Activated CD4-positive, alpha-beta T cell treated with anti-CD3 and anti-CD28 coated beads for 36 hours (primary cell): ENCODE measurements at places on chromosomes 13 and 19.

- peaks cover 61% of the 10 kb centered on the region for H3K27me3 ChIP-seq
- no peak overlapping the region for H3K4me3 ChIP-seq
- no peak overlapping the region for H3K27ac ChIP-seq
- no peak for DNase-seq
- peaks cover 8% of the 10 kb centered on the region for H3K4me1 ChIP-seq
- H3K36me3 ChIP-seq = no peaks in the 10 kb centered on the region
Measured at GRCh38 chr13:36430247-36431203, 1.8 kb upstream of the CCNA1 start.

DNA sequence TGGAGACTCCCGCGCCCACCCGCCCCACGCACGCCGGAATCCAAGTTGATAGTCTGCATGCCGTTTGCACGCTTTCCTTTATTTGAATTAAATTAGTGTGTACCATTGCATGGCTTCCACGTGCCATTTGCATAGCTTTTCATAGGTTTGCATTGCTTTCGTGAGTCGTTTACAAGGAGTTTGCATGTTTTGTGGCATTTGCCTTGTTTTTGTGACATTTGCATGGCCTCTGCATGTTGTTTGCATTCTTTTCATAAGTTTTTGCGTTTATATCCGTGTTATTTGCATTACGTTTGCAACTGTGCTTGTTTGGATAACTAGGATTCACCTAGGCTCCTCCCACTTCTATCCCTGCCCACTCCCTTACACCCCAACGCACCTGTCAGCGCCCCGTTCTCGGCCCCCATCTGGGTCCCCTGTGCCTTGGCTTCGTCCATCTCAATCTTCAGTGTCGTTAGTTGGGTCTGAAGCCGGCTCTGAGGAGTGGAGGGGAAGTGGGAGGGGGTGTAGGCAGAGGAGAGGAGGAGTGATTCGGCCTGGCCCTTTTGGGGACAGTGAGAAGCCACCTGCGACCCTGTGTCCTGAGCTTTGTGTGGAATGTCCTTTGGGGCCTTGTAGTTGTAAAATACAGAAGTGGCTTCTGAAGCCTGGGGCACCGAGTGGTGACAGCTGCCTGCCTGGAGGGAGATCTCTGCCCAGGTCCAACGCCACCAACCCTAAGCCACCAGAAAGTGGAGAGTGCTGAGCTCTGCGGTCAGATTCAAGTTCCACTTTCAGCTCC is 2.4 kb downstream of the CCDC194 start:
- H3K27me3 ChIP-seq = peaks cover 4% of the 10 kb centered on the region
- no peaks in the 10 kb centered on the region for H3K36me3 ChIP-seq
- no peak overlapping the region for H3K27ac ChIP-seq
- H3K4me1 ChIP-seq = peaks cover 24% of the 10 kb centered on the region
- peak overlapping the region; percentile 83 for H3K4me3 ChIP-seq

DNA sequence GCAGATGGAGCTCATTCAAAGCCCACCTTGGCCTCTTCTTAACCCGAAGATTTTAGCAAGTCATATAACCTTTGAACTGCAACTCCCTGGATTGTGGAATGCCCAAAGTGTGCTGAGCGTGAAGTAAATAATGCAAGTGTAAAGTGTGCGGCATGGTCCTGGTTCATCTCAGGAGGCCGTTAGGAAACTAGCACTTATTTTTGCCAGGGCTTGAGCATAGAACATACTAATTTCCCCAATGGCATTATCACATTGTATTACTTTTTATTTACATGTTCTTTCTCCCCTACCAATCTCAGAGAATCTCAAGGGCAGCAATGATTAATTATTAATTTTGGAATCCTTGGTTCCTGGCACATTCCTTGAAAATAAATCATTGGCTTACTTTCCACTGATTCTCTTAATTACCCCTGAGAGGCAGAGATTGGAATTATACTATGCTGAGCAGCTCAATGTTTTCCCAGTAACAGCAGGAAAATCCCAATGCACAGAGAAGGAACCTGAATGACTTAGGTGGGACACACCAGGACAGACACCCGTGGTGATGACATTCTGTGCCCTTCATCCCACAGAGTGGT is 128.8 kb upstream of the GJB6 start:
- H3K27me3 ChIP-seq = no peaks in the 10 kb centered on the region
- no peak for DNase-seq
- H3K4me1 ChIP-seq = peaks cover 7% of the 10 kb centered on the region
- H3K4me3 ChIP-seq = no peak overlapping the region
- no peaks in the 10 kb centered on the region for H3K36me3 ChIP-seq
- no peak overlapping the region for H3K27ac ChIP-seq

DNA sequence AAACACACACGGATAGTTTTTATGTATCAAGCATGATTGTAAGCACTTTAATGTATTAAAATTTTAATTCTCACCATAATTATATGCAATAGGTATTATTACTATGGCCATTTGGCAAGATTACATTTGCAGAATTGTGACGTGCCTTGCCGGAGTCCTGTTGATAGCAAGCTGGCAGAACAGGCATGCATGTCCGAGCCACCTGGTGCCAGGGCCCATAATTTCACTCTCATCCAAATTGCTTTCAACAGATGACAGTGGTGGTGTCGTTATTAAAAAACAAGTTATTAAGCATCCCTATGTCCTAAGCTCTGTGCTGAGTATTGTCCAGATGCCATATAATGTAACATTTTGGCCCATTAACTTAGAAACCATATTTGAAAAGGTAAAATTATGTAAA is 374.3 kb downstream of the FOXO1 start:
- peaks cover 2% of the 10 kb centered on the region for H3K36me3 ChIP-seq
- peaks cover 18% of the 10 kb centered on the region for H3K4me1 ChIP-seq
- no peak overlapping the region for H3K27ac ChIP-seq

DNA sequence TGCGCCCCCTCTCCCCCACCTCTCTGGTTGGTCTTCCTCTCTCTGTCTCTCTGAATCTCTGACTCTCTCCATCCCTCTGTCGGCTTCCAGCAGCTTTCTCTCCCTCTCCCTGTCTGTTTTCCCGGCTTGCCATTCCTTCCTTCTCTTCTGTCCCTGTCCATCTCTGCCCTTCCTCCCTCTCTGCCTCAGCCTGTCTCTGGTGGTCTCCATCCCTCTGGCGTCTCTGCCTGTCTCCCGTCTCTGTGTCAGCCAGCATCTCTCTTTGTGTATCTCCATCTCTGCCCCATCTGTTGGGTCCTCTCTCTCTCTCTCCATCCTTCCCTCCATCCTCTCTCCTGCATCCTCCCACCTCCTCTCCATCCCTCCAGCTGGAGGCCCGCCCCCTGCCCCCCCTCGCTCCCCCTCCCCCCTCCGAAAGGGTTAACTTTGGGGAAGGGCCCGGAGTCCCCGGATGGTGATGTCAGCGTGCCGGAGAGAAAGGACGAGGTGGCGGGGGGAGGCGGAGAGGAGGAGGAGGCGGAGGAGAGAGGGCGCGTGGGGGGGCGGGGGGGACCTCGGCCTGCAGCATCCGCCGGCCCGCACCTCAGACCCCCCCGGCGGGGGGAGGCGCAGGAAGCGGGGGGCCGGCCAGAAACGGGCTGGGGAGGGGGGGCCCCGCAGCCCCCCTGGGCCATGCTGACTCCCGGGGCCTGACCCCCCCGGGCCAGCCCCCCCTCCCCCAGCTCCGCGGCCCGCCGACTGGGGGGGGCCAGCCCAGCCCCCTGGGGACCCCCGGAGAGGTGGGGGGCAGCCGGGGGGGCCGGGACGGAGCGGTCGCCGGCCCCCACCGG is at the start of gene BRSK1:
TSS of gene BRSK1 (plus strand) at position 450 of the 830 bp plus-strand sequence. CDS start 446 bp downstream, outside the sequence.
- DNase-seq = peak; percentile 72
- H3K4me3 ChIP-seq = peak within 1 kb of the TSS; percentile 28
- H3K4me1 ChIP-seq = peaks cover 20% of the 10 kb centered on the region
- H3K27me3 ChIP-seq = no peaks in the 10 kb centered on the region
- H3K27ac ChIP-seq = no peak within 1 kb of the TSS

- peak within 1 kb of the TSS; percentile 91 for H3K27ac ChIP-seq
- peaks cover 41% of the 10 kb centered on the region for H3K4me1 ChIP-seq
- peak within 1 kb of the TSS; percentile 90 for H3K4me3 ChIP-seq
- DNase-seq = peak; percentile 94
Measured at GRCh38 chr19:46346821-46347571, at the start of gene PPP5C. Gene PPP5C (plus strand): TSS chr19:46347087. CDS start chr19:46347097, 10 bp downstream.

- H3K36me3 ChIP-seq = peaks cover 2% of the 10 kb centered on the region
- DNase-seq = peak; percentile 69
- H3K4me1 ChIP-seq = peaks cover 28% of the 10 kb centered on the region
- peak overlapping the region; percentile 5 for H3K4me3 ChIP-seq
- no peaks in the 10 kb centered on the region for H3K27me3 ChIP-seq
- peak overlapping the region; percentile 90 for H3K27ac ChIP-seq
Measured at GRCh38 chr13:44768239-44768638, 192.1 kb upstream of the TSC22D1 start.

- H3K4me1 ChIP-seq = no peaks in the 10 kb centered on the region
- H3K36me3 ChIP-seq = no peaks in the 10 kb centered on the region
- no peak overlapping the region for H3K27ac ChIP-seq
- H3K4me3 ChIP-seq = no peak overlapping the region
- DNase-seq = no peak
Measured at GRCh38 chr13:59793107-59793506, 370.6 kb downstream of the DIAPH3 start.

DNA sequence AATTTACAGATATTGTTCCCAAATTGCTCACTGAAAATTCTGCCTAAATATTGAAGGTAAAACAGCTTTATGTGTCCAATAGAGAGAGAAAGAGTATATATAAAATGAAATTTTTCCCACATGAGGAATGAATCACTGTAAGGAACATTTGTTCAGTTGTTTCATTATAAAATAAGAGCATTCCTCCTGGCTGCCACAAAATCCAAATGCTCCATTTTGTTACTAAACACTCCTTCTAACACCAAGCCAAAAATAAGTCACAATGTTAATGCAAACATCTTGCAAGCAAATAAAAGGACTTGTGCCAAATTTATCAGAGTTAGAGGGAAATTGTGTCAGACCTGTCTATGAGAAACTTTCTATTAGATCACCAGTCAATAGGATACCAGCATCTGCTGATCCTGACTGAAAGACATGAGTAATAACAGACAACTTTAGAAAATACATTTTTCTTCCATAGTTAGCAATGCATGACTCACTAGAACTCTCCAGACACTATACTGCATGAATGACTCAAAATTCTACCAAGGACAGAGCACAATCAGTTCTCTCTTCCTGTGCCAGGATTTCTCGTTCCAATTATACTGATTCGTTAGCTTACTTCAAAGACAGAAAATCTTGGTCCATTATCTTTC is 83.5 kb upstream of the FNDC3A start:
- H3K4me1 ChIP-seq = peaks cover 34% of the 10 kb centered on the region
- DNase-seq = no peak
- H3K36me3 ChIP-seq = no peaks in the 10 kb centered on the region
- no peak overlapping the region for H3K4me3 ChIP-seq
- H3K27me3 ChIP-seq = peaks cover 7% of the 10 kb centered on the region

- no peak overlapping the region for H3K4me3 ChIP-seq
- H3K27ac ChIP-seq = no peak overlapping the region
- peaks cover 2% of the 10 kb centered on the region for H3K4me1 ChIP-seq
- no peak for DNase-seq
- H3K27me3 ChIP-seq = peaks cover 26% of the 10 kb centered on the region
- H3K36me3 ChIP-seq = no peaks in the 10 kb centered on the region
Measured at GRCh38 chr13:110113284-110113764, 193.6 kb downstream of the COL4A1 start.

- peaks cover 59% of the 10 kb centered on the region for H3K27me3 ChIP-seq
- DNase-seq = no peak
- peaks cover 17% of the 10 kb centered on the region for H3K4me1 ChIP-seq
- H3K27ac ChIP-seq = peak overlapping the region; percentile 65
- H3K36me3 ChIP-seq = peaks cover 7% of the 10 kb centered on the region
Measured at GRCh38 chr13:99969453-99969918, 2.1 kb downstream of the ZIC5 start.

DNA sequence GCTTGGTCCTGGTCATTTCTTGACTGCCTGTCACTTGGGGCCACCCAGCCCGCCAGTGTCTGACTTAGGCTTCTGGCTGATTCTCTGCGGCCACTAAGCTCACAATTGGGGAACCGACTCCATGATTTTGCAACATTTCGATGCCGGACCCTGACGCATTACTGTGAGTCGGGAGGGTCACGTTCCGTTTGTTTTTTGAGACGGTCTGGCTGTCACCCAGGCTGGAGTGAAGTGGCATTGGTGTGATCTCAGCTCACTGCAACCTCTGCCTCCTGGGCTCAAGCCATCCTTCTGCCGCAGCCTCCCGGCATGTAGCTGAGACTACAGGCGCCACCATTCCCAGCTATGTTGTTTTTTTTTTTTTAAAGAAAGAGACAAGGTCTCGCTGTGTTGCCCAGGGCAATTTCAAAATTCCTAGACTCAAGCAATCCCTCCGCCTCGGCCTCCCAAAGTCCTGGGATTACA is 3.2 kb upstream of the ADAT3 start:
- H3K36me3 ChIP-seq = peaks cover 5% of the 10 kb centered on the region
- no peaks in the 10 kb centered on the region for H3K27me3 ChIP-seq
- DNase-seq = no peak
- H3K4me1 ChIP-seq = peaks cover 38% of the 10 kb centered on the region
- no peak overlapping the region for H3K4me3 ChIP-seq

DNA sequence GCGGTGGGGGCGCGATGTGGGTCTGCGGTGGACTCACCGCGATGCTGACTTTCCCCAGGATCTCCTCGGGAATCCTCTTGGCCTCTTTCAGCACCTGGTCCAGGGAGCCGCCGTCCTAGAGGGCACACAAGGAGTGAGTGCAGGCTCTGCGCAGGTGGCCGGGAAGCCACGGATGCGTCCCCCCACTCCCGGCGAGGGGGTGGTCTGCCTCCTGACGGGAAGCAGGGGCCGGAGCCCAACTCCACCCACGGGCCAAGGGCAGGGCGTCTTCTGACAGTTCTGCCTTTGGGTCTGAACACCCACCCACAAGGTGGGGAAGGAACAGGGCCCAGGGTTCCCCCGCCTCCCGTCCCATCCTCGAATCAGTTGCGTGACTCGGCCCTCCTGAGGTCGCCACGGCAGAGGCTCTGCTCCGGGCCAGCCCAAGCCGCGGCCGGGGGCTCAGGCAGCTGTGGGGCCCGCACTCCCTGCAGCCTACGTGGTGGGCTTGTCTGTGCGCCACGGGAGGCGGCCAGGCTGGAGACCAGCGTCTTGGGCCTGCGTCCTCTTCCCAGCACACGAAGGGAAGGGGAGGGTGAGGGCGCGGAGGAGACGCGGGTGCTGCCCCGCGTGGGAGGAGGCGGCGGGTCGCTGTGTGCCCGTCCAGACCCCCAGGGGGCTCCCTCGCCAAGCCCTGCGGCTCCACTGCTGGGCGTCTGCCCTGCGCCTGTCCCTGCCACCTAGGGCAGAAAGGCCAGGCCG is 21.4 kb downstream of the MAP2K2 start:
- H3K27me3 ChIP-seq = no peaks in the 10 kb centered on the region
- H3K4me3 ChIP-seq = no peak overlapping the region
- peaks cover 35% of the 10 kb centered on the region for H3K36me3 ChIP-seq

DNA sequence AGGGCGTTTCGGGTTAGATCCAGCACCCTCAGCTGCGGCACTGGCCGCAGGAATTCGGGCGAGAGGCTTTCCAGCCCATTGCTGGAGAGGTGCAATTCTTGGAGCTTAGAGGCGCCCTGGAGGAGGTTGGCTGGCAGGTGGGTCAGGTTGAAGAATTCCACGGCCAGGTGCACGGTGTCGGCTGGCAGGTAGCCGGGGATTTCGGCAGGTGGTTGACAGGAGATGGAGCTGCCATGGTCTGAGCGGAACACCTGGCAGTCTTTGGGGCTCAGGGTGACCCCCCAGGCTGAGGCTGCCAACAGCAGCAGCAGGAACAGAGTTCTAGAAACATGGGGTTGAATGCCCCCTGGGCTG is 1.3 kb downstream of the LRG1 start:
- DNase-seq = no peak
- H3K36me3 ChIP-seq = no peaks in the 10 kb centered on the region
- peaks cover 7% of the 10 kb centered on the region for H3K27me3 ChIP-seq
- H3K27ac ChIP-seq = no peak overlapping the region

GRCh38 chr13:24784319-24784718 is 20.4 kb downstream of the RNF17 start:
- H3K4me1 ChIP-seq = peaks cover 5% of the 10 kb centered on the region
- peaks cover 46% of the 10 kb centered on the region for H3K27me3 ChIP-seq
- no peak overlapping the region for H3K4me3 ChIP-seq
